ENCODE measurements at places on chromosomes 1 and 21.
A peak's percentile ranks its signal among the peaks of the same experiment; 100 is the strongest.

DNA sequence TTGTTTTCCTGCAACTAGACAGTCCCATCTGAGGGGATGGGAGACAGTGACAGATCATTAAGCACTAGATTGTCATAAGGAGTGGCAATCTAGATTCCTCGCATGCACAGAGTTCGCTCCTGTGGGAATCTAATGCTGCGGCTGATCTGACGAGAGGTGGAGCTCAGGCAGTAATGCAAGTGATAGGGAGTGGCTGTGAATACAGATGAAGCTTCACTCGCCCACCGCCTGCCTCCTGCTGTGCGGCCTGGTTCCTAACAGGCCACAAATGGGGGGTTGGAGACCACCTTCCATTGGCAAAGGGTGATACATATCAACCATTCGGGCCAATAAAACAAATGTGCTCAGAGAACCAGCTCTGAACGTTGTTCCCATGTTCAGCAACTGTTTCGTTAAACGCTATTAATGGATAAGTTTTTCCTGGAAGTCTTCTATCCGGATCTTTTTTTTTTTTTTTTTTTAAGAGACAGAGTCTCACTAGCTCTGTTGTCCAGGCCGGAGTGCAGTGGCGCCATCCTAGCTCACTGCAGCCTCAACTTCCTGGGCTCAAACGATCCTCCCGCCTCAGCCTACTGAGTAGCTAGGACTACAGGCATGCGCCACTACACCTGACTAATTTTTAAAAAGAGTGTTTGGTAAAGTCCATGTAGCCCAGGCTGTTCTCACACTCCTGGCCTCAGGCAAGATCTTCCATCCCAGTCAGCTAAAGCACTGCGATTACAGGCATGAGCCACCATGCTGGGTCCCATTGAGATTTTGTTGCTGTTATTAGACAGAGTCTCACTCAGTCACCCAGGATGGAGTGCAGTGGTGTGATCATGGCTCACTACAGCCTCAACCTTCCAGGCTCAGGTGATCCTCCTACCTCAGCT, 8.7 kb upstream of the RSRP1 start:
- no peak for DNase-seq

- no peak for DNase-seq
These were observed 4.6 kb upstream of the RNF186 start for GRCh38 chr1:19819701-19820100.

GRCh38 chr1:41013024-41013423, 8.5 kb downstream of the SLFNL1 start:
- no peak for DNase-seq

- no peak for DNase-seq
These were observed 6.7 kb downstream of the MPL start for GRCh38 chr1:43344267-43344850.

- DNase-seq: no peak
These were observed 144.3 kb upstream of the KCNE2 start for GRCh38 chr21:34219334-34220060.

GRCh38 chr1:84851839-84852238, 41.2 kb downstream of the LPAR3 start:
- no peak for DNase-seq

- no peak for DNase-seq
These were observed 5.0 kb downstream of the ZSCAN20 start for GRCh38 chr1:33477451-33477850.

DNA sequence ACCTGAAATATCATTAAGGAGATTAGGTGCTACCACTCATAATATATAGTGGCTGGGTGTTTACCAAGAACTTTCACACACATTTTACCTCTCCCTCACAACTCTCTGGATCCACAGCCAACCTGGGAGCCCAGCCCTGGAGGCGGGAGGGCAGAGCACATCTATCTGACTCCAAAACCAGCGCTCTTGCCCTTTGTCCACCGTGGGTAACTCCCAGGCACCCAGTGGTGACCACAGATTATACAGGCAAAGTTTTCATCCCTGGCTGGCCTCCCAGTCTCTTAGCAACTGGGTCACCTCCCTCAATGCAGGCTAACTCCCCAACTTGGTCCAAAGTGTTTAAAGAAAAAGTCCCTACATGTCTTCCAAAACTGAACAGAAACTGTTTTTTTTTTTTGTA, 2.4 kb downstream of the PAQR7 start:
- no peak for DNase-seq

- DNase-seq: peak; percentile 56
These were observed 15.1 kb downstream of the FOXJ3 start for GRCh38 chr1:42319871-42320484.

GRCh38 chr1:231683439-231684165, 57.0 kb downstream of the DISC1 start:
- no peak for DNase-seq

GRCh38 chr1:218365226-218365999, 20.3 kb downstream of the TGFB2 start:
- no peak for DNase-seq

DNA sequence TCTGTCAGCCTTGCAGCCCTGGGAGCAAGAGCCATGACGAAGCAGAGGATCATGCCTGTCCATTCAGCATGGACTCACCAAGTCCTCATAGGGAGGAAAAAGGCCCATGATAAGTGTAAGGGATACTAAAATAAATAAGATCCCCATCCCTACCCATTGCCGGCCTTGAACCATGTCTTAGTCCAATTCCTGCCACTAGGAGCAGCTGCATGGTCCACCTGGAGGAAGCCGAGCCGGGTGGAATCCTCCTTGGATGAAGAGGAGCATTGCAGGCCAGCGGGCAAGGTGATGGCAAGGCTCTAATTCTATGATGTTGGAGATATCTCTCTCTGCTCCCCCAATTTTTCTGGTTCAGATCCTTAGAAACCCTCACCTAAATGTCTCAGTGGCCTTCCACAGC, 38.7 kb upstream of the SYT6 start:
- DNase-seq: no peak

GRCh38 chr1:107943694-107944093, 21.3 kb downstream of the VAV3 start:
- DNase-seq: no peak

- no peak for DNase-seq
These were observed 90.0 kb upstream of the CAMK1G start for GRCh38 chr1:209493559-209493958.

DNA sequence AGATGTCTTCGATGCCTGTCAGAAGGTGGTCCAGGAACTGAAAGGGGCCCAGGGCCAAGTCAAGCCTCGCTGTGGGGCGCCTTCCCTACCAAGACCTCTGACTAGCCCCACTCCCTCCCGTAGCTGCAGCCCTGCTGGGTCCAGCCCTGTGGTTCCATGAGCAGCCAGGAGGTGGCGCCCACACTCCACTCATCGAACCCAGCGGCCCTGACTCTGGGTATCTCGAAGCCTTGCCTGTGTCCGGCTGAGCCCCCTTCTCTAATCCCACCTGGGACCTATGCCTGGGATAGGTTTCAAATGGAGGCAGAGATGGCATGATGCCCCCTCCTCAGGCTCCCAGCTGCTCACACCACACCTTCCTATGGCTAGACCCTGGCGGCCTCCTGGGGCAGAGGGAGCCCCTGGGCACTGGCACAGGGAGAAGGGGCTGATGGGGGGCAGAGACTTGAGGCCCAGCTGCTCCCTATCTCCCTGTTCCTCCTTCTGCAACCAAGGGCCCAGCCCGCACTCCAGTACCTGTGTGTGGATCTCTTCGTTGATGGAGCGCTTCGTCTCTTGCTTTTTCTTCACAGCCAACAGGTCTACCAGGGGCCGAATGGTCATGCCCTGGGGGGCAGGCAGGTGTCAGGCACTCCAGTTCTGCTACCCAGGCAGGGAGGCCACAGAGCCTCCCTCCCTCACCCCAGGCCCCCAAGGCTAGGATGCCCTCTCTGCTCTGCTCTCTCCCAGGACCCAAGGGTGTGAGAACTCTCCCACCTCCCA, 52.0 kb downstream of the SLC9A1 start:
- DNase-seq: peak; percentile 80

- DNase-seq: no peak
These were observed 238.1 kb upstream of the VAMP3 start for GRCh38 chr1:7533006-7533405.

DNA sequence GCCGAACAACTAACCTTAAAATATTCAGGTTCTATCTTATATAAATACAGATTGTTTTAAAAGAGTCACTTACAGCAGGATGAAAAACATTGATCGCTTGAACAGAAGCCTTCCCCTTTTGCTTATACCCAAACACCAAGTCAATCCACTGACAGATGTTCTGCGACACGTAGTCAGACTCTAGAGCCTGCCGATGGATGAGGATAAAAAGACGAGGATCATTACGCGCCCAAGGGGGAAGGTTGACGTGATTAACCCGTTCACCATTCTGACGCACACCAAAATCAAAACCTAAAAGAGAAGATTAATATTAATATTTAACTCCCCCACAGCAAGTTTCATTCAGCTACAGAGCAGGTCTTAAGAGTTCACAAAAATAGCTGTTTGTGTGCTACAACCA, 59.4 kb upstream of the GNG4 start:
- no peak for DNase-seq

DNA sequence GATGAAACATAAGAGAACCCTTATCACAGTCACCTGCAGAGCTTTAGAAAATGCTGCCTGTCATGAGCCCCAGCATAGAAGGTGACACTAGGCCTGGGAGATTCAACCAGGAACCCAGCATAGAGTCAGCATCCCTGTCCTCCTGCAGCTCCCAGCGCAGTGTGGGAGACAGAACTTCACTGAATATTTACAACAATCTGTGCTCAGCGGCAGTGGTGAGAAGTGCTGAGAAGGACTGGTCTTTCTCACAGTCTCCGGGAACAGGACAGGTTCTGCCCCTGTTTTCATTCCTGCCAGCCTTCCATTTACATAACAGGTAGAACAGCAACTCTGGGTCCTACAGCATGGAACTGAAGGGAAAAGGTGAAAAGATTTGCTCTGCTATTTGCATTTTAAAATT, 83.5 kb upstream of the GADD45A start:
- DNase-seq: no peak

GRCh38 chr1:78171736-78172590, 126.2 kb downstream of the GIPC2 start:
- no peak for DNase-seq

- DNase-seq: peak; percentile 79
These were observed 1.5 kb downstream of the HIPK1 start for GRCh38 chr1:113930499-113931161.

DNA sequence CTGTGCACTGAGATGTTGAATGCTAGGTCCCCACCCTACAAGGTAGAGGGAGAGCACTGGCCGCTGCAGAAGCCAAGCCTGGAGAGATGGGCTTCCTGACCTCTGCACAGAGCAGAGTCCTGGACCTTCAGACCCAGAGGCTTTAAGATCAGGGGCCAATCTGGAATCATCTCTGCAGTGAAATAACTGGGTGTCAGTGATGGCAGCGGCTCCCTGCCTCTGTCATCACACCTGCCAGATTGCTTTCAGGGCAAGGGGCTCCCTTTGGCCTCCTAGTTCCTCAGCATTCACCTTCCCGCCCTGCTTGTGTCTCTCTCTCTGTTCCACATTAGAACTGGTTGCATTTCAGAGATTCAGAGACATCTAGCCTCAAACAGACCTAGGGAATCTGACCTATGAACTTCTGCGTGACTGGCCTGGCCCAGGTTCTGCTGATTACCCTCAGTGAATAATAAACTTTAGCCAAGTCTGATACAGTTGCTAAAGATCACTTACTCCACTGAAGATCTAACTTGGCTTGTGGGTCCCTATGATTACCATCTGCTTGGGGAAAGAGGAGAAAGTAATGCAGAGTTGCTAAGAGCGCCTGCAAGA, 87.8 kb downstream of the ATP1A1 start:
- DNase-seq: no peak

DNA sequence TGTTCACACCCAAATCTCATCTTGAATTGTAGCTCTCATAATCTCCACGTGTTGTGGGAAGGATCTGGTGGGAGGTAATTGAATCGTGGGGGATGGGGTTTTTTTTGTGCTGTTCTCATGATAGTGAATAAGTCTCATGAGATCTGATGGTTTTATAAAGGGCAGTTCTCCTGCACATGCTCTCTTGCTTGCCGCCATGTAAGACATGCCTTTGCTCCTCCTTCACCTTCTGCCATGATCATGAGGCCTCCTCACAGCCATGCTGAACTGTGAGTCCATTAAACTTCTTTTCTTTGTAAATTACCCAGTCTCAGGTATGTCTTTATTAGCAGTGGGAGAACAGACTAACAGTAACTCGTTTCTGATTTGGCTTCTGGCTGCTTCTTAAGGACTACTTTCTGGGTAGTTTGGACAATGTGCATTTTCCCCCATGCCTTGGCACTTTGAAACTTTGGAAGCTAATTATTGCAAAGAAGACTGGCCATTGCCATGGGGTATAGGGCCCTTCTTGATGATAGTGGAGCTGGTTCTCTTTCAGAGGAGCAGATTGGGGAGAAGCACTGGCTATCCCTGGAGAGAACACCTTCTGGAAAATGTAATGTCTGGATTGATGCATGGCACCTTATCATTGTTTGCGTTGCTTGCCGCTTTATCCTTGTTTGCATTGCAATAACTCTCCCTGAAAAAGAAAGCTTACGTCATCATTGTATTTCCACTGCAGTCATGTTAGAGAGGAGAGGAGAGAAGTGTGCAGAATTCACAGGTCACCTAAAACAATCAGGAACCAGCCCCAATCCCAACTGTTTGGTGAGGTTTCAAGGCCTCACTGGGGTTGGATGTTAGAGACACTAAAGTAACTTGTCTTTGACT, 5.9 kb downstream of the CNIH3 start:
- no peak for DNase-seq

DNA sequence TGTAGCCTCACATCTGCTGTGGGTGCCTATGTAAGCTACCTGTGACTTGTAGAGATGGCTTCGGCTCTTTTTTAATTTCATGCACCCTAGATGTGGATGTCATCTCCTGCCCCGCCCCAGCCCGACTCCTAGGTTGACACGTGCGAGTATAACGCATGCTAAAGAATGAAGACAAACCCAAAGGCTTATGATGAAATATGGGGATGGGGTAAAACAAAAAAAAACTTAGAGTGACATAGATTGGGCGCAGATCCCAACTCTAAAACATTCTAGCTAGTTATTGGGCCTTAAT, 613 bp upstream of the ERO1B start:
- DNase-seq: peak; percentile 39

GRCh38 chr1:30511106-30511505, 212.3 kb downstream of the MATN1 start:
- no peak for DNase-seq

DNA sequence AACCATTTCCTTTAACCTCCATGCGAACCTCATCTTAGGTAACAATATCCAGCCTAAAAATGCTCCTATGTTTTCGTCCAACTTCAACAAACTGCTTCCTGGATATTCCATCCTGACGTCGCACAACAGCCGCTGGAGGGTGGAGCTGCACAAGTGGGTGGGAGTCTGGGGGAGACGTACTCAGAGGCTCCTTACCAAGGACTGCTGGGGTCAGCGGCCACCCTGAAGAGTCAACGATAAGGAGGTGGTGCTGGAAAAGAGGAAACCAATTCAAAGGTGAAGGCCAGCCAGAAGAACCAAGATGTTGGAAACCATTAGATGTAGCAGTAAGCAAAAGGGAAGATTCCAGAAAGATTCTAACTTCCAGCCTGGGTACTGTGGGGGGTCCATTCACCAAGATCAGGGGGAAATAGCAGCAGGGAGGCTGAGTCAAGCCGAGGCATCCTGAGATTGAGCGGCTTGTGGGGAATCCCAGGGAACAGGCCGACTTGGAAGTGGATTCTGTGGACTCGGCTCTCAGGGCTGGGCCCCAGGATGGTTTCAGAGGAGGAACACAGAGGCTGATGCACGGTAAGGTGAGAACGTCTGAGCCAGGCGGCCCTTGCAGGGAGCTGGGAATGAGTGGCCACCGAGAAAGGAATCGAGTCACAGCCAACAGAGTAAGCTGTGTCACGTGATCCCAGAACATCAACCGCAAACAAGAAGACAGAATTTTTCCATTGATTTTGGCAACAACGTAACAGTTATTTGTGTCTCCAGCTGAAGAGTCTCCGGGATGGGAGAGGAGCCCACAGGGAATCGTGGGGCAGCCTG, 375.7 kb downstream of the NPHP4 start:
- no peak for DNase-seq

GRCh38 chr1:173063171-173063570, 12.4 kb upstream of the TNFSF18 start:
- DNase-seq: no peak

All from activated CD4-positive, alpha-beta T cell treated with anti-CD3 and anti-CD28 coated beads, Interleukin-2, amount 10 ng/mL, durations not matched to agents 7 days and 5 days (primary cell).